Colonic mucosa (tissue), 4 donors: ENCODE measurements at places on chromosomes 3 and 15.
A peak's percentile ranks its signal among the peaks of the same experiment; 100 is the strongest.

DNA sequence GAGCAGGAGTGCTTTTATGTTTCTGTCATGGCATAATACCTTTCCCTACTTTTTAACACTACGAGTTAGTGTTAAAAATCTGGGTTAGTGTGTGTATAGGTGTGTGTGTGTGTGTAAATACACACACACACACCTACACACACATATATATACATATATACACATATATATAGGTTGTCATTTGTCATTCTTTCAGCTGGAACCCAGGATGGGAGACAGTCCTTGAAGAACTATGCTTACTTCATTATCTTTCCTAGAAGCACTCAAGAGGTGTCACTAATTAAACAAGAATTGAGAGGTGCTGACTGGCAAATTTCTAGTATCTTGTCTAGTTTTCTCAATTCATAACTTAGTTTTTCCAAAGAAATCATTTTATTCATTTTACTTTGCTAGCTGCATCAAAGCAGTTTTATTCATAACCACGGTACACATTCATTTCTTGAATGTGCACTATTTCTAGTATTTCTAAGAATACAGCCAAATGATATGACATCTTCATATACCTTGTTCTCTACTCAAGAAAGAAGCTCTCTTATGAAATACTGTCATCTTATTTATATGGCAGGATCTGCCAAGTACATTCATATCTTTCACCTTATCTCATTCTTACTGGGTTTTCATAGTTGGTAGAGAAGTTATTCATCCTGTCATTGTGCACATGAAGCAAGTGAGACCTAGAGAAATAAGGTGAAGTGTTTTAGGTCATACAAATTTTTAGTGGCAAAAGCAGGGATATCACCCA, 46.6 kb downstream of the ISL2 start:
- no peak overlapping the region for H3K27ac ChIP-seq
- DNase-seq = no peak
- no peaks in the 10 kb centered on the region for H3K27me3 ChIP-seq
- no peak overlapping the region for H3K4me3 ChIP-seq
- H3K36me3 ChIP-seq = no peaks in the 10 kb centered on the region

DNA sequence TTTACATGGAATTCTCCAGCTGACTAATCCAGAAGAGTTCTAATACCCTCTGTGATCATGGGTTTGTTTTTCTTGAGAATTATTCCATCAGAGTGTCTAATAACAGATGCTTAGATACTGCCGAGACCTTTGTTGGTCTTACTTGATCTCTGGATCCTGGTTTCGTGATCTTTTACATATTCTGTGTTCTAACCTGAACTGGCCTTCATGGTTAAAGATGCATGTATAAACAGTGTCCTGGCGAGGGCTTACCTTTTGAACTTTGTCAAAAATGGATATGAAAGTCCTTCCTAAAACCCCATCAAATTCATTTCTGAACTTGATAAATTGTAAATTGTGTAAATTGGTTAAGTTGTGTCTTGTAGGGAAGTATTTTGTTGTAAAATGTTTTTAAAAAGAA, 24.8 kb downstream of the UBE2Q2 start:
- no peaks in the 10 kb centered on the region for H3K36me3 ChIP-seq
- H3K27me3 ChIP-seq = no peaks in the 10 kb centered on the region
- DNase-seq = no peak

DNA sequence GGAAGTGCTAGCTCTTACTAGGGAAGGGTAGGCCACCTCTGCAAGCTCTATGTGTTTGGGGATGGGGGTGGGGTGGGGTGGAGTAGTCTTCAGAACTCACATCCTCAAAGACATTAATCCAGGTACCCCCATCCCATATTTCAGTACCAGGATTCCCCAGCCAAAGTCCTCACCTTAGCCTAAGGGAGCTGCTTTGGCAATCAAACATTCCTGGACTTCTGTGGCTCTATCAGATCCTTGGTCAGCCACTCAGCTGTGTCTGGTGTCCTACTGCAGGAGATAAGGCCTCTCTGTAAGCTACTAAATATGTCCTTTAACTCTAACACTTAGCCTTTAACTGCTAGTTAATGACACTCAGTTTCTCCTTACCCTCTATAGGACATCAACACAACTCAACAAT, 26.9 kb downstream of the FAM240A start:
- H3K27me3 ChIP-seq = no peaks in the 10 kb centered on the region
- DNase-seq = no peak
- H3K36me3 ChIP-seq = no peaks in the 10 kb centered on the region
- no peak overlapping the region for H3K4me3 ChIP-seq
- H3K4me1 ChIP-seq = no peaks in the 10 kb centered on the region
- H3K27ac ChIP-seq = no peak overlapping the region

DNA sequence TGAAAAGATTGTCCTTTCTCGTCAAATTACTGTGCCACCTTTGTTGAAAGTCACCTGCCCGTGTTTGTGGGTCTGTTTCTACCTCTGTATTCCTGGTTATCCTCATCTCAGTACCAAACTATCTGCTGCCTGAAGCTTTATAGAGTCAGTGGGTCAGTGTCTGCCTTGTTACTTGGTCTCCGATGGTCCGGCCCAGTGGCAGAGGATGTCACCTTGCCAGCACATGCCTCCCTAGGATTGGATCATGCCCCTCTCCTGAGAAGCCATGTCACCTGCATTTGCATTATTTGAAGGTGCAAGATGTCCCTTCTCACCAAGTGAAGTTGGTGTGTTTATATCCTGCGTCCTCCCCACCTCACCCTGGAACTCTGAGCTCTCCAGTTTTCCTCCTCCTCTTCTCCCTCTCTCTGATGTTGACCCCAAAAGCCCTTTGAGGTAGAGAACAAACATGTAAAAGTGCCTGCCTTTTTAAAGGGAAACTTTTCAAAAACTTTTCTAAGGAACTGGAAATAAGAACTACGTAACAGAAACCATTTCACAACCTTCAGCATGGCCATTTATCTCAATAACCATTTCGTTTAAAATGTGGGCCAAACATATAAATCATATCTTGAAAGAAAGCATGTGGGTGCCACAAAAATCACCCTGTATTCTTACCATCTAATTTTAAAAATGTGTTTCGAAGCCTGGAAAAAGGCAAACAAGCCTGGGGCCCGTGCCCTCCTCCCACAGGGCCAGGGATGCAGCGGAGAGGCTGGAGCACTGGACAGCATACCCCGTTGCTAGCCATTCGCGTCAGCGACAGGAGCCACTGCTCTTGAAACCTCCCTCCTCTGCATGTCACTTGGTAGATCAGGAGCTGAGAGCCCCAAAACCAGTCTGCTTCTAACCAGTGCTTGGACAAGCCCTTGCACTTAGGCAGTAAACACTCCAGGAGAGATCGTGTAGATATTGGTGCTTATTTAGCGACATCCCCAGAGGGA, 102.1 kb downstream of the VGLL4 start:
- DNase-seq = no peak
- H3K4me3 ChIP-seq = no peak overlapping the region

DNA sequence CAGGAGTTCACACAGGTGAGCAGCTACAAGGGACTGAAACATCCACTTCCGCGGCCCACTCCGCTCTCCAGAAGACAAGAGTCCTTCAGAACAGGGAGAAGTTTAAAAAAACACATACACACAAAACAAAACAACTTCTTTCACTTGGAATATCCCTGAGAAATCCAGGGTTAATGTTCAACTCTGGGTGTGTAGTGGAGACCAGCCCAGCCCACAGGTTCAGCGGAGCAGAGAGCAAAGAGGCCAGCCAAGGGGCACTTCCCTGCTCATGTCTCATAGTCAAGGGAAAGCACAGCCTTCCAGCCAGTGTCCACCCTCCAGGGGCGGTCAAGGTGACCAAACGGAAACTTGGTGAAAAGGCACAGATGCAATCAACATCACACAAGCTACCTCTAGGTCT, 41.6 kb downstream of the WNT5A start:
- no peaks in the 10 kb centered on the region for H3K36me3 ChIP-seq
- H3K27ac ChIP-seq = peak overlapping the region; percentile 0
- no peak overlapping the region for H3K4me3 ChIP-seq
- peak; percentile 81 for DNase-seq

DNA sequence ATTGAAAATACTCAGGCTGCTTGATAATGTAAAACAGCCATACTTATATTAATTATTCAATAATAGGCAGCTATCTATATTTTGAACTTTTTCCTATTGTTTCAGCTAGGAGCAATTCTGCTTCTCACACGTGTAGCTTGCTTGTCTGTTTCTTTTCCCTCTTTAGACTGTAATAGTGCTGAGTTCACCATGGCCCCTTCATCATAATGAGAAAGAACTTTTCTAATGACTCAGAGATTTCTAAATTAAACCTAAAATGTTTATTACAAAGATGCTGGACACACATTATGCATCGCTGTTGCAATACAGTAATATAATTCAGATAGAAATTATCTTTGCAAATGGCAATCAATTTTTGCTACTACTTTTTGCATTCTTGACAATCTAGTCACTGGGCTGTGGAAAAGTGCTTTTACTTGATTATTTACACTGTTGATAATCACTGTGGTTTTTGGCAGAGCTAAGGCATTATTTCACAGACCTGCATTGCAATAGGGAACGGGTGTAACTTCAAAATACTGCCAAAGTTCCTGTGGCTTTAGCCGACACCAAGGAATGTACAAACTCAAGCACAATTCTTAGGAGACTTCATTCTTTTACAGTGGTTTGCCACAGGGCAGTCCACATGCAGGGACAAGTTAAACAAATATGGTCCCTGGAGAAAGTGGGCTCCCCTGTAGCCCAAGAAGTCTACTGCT, 281.0 kb upstream of the TBL1XR1 start:
- H3K27ac ChIP-seq = no peak overlapping the region
- H3K36me3 ChIP-seq = no peaks in the 10 kb centered on the region
- no peaks in the 10 kb centered on the region for H3K27me3 ChIP-seq
- no peaks in the 10 kb centered on the region for H3K4me1 ChIP-seq
- no peak overlapping the region for H3K4me3 ChIP-seq

- H3K36me3 ChIP-seq = no peaks in the 10 kb centered on the region
- H3K27ac ChIP-seq = no peak overlapping the region
- no peaks in the 10 kb centered on the region for H3K4me1 ChIP-seq
- DNase-seq = no peak
- H3K27me3 ChIP-seq = no peaks in the 10 kb centered on the region
Observed at GRCh38 chr15:34665498-34666116, 82.2 kb upstream of the GOLGA8B start.

GRCh38 chr3:17795711-17796110, 53.3 kb upstream of the TBC1D5 start:
- no peak for DNase-seq
- H3K27ac ChIP-seq = no peak overlapping the region
- H3K4me1 ChIP-seq = no peaks in the 10 kb centered on the region
- H3K36me3 ChIP-seq = no peaks in the 10 kb centered on the region

GRCh38 chr15:99090011-99090699, 14.7 kb upstream of the SYNM start:
- no peaks in the 10 kb centered on the region for H3K4me1 ChIP-seq
- no peak for DNase-seq
- H3K36me3 ChIP-seq = no peaks in the 10 kb centered on the region
- H3K4me3 ChIP-seq = no peak overlapping the region
- no peaks in the 10 kb centered on the region for H3K27me3 ChIP-seq

DNA sequence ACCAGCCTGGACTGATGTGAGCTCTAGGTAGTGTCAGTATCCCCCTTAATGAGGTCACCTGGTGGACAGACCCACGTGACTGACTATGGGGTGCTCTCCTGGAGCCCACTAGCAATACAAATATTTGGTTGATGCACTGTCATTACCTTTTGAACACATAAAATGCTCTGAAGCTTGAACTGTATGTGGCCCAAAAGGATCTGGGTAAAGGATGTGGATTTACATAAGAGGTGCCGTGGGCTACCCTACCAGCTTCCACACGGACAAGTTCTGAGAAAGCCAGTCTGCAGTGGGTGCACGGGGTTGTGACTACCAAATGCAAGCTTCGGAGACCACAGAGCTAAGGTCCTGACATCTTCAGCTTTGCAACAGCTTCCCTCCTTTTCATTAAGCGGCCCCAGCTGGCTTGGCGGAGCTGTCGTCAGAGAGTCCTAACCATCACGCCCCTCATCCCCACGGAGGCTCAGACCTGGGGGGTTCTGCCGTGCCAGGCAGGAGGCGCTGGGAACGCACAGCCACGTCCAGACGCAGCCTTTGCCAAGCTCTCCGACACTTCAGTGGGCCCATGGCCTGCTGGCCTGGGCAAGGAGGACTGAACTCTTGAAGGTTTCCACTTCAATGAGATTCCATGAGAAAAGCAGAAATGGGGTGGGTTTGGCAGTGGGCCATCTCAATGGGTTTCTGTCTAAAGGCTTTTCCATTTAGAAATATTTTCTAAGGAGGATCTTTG, 228.3 kb downstream of the ADAMTS17 start:
- no peak overlapping the region for H3K4me3 ChIP-seq
- no peak overlapping the region for H3K27ac ChIP-seq
- H3K27me3 ChIP-seq = no peaks in the 10 kb centered on the region
- no peaks in the 10 kb centered on the region for H3K36me3 ChIP-seq

DNA sequence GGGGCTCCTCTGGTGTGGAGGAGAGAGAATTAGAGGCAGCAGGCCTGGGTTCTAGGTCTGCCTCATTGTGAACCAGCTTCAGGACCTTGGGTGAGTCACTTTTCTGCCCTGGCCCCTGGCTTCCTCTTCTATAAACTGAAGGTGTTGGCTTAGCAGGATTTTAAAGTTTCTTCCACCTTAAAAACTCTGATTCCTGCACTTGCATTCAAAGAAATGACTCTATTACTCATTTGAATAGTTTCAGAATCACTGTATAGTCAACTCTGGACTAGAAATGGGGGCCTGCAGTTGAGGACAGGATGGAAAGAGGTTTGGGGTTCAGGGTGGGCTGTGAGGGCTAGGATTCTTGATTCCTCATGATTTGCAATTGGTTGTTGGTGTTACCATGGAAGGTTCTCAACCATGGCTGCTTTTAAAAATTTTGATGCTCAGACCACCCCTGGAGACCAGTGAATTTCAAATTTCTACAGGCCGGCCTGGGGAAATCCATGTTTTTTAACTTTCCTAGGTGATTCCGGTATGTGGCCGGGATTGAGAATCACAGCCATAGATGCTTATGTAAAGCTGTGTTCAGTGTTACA, 19.9 kb downstream of the SMAD3 start:
- peaks cover 52% of the 10 kb centered on the region for H3K4me1 ChIP-seq
- H3K4me3 ChIP-seq = no peak overlapping the region
- H3K27ac ChIP-seq = no peak overlapping the region
- no peak for DNase-seq

GRCh38 chr3:89000886-89001285, 106.5 kb upstream of the EPHA3 start:
- DNase-seq = no peak
- no peaks in the 10 kb centered on the region for H3K36me3 ChIP-seq
- H3K4me3 ChIP-seq = no peak overlapping the region
- H3K27ac ChIP-seq = no peak overlapping the region
- no peaks in the 10 kb centered on the region for H3K4me1 ChIP-seq
- no peaks in the 10 kb centered on the region for H3K27me3 ChIP-seq
